Thoracic aorta (tissue), 2 donors: ENCODE measurements at places on chromosomes 12 and 14. TPM values are rescaled to one million over a fixed set of nuclear protein-coding genes. Genes with fewer than 3 reads are reported as not detected.

Gene BDKRB1
- not detected for total RNA-seq

- DNase-seq = peak; percentile 25
Measured at GRCh38 chr14:101072945-101073597, 169.5 kb upstream of the RTL1 start.

Gene ARHGDIB
- 199 TPM for total RNA-seq

Gene PLBD1
- total RNA-seq = 12.8 TPM

DNA sequence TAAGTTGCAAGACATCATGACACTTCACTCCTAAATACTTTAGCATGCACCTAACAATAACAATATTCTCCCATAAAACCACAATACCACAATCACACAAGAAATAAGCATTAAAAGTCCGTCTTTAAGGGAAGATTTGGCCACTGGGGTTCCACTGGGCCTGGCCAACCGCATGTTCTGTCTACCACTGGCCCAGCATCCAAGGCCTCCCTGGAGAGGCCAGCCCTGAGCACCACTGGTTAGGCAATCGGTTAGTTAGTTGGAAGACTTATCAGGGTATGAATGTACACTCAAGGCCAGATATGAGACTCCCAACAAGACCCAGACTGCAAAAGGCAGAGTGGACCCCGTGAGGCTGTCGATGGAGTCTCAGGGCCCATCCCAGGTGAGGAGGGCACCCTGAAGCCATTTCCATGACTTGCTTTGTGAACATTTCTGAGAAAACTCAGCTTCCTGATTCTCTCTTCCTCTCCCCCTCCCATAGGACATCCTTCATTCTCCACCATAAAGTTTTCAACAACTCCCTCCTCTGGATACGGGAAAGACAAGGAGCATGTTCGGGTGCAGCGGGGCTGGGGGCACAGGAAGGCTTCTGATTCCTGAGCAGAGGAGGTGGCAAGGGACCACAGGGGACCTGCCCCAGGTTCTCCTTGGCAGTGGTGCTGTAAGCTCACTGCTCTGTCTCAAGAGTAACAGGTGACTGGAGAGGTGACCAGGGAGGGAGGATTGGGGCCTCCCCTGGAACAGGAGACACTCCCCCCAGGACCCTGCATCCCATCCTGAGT is 5.9 kb downstream of the PXN start:
- no peak for DNase-seq

Gene GPR162
- total RNA-seq = 1.1 TPM
